ENCODE measurements at places on chromosomes 6 and 20. TPM values are rescaled to one million over a fixed set of nuclear protein-coding genes. Genes with fewer than 3 reads are reported as not detected.

NKAPL gene
- not detected for total RNA-seq

- DNase-seq: no peak
Measured at GRCh38 chr6:2596222-2596621, 154.5 kb downstream of the MYLK4 start.

GRCh38 chr20:23153696-23154341 lies 67.7 kb upstream of the CD93 start:
- no peak for DNase-seq

TSPO2 gene
- not detected for total RNA-seq

DNA sequence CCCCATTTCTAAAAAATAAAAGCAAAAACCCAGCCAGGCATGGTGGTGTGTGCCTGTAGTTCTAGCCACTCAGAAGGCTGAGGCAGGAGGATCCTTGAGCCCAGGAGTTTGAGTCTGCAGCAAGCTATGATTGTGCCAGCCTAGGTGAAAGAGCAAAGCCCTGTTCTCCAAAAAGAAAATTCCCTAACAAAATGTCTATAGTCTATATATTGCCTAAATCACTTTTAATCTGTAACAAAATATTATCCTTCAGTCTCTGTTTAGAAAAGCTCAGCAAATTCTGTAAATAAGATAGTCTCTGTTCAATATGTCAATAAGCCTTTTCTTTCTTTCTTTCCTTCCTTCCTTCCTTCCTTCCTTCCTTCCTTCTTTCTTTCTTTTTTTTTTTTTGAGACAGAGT lies 75.8 kb upstream of the ZFP64 start:
- no peak for DNase-seq

GRCh38 chr6:137390334-137390733 lies 103.9 kb downstream of the OLIG3 start:
- no peak for DNase-seq

HEY2 gene
- total RNA-seq: 0.08 TPM

- DNase-seq: no peak
Measured at GRCh38 chr6:138229663-138230179, 11.4 kb upstream of the PBOV1 start.

DNA sequence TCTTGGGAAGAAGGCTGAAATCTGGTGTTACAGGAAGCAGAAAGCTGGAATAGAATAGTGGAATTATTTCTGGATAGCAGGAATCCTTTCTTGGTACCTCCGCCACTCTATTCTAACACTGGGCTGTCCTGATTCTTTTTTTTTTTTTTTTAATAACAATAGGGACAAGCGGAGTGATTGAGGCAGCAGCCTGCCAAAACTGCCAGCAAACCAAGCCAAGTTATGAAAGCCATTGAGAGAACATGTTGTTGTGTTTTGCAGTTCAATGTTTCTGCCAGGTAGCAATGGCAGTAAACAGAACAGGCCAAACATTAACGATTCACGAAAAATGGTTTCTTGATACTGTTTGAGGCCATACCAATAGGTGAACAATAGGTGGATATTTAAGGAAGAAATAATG lies 47.1 kb downstream of the SLC26A8 start:
- DNase-seq: no peak

- DNase-seq: no peak
Measured at GRCh38 chr6:71642120-71642519, 244.2 kb upstream of the RIMS1 start.

- no peak for DNase-seq
Measured at GRCh38 chr6:131321589-131321988, 186.3 kb downstream of the AKAP7 start.

- no peak for DNase-seq
Measured at GRCh38 chr6:54286141-54286540, 22.1 kb upstream of the TINAG start.

ULBP2 gene
- total RNA-seq: 1.9 TPM

DNA sequence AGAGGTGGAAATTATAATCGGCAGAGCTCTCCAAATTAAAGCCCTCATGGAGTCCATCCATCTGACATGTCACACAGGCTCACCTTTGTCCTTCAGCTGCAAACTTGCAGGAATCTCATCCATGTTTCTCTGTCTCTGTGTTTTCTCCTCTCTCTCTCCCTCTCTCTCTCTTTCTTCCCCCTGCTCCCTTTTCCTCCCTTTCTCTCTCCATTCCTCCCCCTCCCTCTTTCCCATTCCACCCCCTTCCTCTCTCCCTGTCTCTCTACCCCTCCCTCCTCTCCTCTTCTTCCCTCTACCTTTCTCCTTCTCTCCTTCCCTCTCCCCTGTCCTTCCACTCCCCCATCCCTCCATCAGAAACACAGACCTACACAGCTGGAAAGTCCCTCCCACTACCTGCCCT lies 6.8 kb downstream of the NCR2 start:
- no peak for DNase-seq

DNA sequence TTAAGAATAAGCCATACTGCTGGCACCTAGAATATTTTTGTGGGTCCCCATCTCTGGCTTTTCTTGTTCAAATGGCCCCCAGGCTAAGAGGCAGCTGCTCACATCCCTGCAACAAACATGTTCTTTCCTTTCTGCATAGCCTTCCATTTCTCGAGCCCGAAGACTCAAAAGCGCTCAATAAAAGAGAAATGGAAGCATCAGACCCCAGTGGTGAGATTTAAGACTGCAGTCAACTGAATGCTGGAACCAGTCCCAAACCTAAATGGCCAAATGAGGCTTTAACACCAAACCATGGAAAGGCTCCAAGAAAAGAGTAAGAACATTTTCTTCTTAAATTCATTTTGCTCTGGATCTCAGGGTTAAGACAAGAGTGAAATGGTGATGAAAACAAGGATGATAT lies 122.1 kb upstream of the TRAF3IP2 start:
- DNase-seq: no peak

- DNase-seq: no peak
Measured at GRCh38 chr6:92126983-92127382, 1292.4 kb downstream of the EPHA7 start.

- DNase-seq: no peak
Measured at GRCh38 chr6:35154262-35154661, 13.1 kb upstream of the TCP11 start.

DNA sequence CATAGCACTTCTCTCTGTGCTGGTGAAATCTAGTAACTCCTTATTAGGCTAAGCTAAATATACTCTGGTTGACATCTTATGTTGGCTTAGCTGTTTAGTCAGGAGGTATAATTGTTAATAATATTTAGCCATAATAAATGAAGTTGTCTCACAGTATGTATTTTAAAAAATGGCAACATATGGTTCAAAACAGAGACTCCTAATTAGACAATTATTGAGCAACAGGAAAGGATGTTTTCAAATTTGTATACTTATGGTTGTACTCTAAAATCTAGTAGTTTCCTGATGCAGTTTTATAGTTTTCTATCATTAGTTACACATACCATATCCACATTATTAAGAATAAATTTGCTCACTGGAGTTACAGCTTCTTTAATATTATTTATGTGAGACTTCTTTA lies 150.2 kb downstream of the BCKDHB start:
- DNase-seq: no peak

TRDN gene
- total RNA-seq: not detected

GRCh38 chr20:35320396-35321126 lies 28.3 kb upstream of the FAM83C start:
- no peak for DNase-seq

GRCh38 chr6:73585566-73586415 lies 65.0 kb upstream of the EEF1A1 start:
- DNase-seq: no peak

TRAPPC3L gene
- not detected for total RNA-seq

GRCh38 chr6:82361631-82362030 lies 2.0 kb upstream of the TPBG start:
- no peak for DNase-seq

- DNase-seq: no peak
Measured at GRCh38 chr6:167787896-167788562, 38.7 kb upstream of the AFDN start.

- DNase-seq: no peak
Measured at GRCh38 chr6:146304181-146304580, 239.5 kb upstream of the RAB32 start.

PRR18 gene
- total RNA-seq: not detected

DNA sequence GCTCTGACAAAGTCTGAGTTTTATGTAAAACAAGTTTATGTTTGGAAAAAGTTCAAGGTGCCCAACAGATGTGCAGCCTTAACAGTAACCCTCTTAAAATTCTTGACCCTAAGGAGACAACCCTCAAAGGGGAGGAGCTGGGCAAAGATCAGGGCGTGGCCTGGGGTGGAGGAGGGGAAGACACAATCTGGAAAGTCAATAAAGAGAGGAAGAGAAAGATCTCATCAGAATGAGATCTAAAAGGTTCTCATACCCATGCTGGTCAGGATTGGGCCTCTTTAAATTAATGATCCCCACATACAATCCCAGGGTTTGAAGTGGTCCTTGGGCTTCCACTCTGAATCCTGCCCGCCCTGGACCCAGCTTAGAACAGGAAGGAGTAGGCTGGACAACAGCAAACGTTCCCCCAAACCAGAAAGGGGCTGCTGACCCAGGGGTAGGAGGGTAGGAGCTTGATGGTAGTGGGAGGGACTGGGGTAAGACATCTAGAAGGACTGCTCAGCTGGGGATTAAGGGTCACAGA lies 33.0 kb downstream of the FOXP4 start:
- no peak for DNase-seq

Data from CD4-positive, alpha-beta T cell (primary cell).